NCI-H1694 (cell line): ENCODE measurements at places on chromosomes 16 and 17.

GRCh38 chr16:2744711-2745110 is 7.7 kb upstream of the SRRM2 start:
- no peak for DNase-seq

GRCh38 chr16:10070591-10070990 is 111.6 kb downstream of the GRIN2A start:
- no peak for DNase-seq

GRCh38 chr17:35766903-35767510 is 6.3 kb downstream of the C17orf50 start:
- peak; percentile 76 for DNase-seq

DNA sequence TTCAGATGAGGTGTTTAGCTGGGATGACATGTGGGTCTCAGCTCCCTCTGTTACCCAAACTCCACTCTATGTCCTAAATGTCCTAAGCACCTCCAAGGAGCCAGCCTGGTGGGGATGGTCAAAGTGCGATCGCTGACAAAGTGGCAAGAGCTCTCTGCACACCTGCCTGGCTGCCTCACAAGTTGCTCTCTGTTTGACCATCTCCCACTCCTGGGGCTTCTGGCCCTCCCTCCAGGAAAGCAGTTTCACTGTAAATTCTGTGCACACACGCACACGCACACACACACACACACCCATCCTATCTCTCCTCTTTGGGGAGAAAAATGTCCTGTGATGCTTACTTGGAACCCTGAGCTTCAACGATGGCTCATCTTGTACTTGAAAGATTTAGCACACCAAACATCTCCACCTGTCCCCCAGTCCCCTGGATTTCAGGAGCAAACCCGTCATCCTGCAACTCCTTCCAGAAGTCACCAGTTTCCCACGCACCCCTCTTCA is 1.7 kb downstream of the PITPNA start:
- no peak for DNase-seq

- DNase-seq: no peak
Measured at GRCh38 chr16:87583453-87584131, 18.7 kb upstream of the JPH3 start.

DNA sequence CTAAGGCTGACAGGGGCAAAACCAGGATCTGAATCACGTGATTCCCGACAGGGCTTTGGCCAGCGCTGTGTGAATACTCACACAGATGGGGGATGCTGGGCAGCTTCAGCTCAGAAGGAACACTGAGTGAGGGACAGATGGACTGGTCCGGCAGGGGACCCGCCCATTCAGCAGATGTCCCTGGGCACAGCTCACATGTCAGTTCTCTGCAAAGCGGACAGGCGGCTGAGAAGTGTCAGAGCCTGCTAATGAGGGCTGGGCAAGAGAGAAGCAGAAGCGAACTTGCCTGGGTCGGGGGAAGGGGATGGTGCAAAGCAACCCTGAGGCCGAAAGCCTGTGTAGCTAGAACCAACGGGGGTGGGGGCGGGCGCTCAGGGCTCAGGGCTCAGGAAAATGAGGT is 11.9 kb upstream of the GLIS2 start:
- DNase-seq: no peak

GRCh38 chr16:84566545-84567257 is 51.2 kb downstream of the COTL1 start:
- DNase-seq: no peak

GRCh38 chr16:8931859-8932258 is 31.8 kb downstream of the USP7 start:
- DNase-seq: no peak

DNA sequence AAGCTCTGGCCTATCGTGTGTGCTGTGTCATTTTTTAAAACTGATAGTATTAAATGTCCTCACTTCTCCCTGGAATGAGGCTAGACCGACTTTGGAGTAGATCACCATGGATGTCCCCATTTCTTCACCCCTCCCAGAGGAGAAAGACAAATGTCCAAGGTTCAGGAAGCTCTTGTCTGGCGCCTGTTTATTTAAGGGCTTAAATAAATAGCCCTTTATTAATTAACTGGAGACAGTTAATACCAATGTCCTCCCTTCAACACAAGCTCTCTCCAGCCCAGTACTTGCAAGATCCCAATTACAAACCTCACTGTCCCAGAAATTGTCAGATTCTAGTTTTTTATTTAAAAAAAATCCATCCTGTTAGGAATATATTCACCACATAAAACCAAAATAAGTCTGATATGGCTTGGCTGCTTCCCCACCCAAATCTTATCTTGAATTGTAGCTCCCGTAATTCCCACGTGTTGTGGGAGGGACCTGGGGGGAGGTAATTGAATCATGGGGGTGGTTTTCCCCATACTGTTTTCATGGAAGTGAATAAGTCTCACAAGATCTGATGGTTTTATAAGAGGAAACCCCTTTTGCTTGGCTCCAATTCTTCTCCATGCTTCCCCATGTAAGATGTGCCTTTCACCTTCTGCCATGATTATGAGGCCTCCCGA is 344.4 kb downstream of the SHISA9 start:
- no peak for DNase-seq

- no peak for DNase-seq
Measured at GRCh38 chr16:3076577-3076976, 11.1 kb downstream of the IL32 start.

DNA sequence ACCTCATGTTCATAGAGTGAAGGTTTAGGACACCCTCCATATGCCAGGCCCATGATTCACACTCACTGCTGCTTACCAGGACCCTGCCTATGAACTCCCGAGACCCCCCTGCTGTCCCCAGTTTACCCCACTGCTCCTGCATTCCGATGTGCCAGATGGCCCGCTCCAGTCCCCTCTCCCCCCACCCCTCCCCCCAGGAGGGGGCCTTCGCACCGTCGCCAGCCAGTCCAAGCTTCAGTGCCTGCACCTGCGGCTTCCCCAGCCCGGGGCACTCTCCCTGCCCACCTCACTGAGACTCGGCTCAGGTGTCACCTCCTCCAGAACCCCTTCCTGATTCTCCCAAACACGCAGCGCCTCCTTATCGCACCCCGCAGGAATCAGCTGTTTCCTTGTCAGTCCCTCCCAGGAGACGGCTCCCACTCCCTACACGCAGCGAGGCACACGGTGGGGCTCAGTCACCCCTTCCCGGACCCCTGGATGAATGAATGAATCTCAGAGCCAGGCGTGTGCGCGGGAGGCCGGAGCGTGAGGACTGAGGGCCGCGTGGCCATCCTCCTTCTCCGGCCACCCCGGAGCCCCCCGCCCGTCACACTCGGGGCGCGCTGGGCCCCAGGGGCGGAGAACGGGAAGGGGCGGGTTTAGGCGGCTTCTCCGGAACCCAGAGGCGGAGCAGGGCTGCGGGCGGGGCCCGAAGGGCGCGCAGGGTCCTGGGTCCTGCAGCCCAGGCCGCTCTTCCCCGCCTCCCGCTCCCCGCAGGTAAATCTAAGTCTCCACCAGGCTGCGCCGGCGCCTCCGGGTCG is 1.6 kb downstream of the MYO1C start:
- peak; percentile 61 for DNase-seq

DNA sequence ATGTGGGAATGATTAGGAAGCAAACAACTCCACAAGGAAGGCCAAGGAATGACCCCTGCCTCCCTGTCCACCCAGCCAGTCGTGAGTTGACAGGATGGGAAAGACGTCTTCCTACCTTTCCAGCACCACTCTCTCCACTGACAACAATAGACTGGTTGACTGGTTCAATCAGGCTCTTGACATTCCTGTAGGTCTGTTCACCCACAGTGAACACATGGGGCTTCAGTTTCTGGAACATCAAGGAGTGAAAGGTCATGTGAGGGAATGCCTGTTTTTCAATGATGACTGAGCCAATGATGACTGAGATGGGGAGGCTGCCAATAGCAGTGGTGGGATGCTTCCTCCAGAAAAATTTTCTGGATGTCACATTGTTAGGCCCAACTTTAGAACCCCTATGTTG is 9.6 kb downstream of the MYO19 start:
- DNase-seq: no peak
